Osteoblast (primary cell): ENCODE measurements at places on chromosomes 5 and 9.

DNA sequence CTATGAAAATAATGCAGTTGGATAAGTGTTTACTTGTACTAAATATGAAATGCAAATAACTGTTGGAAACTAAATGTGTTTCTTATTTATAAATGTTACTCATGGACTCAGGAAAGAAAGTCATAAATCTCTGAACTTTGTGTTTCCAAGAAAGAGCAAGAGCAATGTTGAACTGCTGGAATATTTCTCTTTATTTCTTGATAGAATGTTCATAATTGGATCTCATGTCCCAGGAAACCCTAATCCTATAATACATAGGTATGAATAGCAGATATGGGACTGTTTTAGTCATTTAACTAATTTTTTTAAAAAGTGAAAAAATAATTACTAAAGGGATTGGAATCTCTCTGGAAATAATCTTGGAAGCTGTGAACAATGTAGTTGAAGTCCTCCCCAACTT lies 245.0 kb upstream of the ACTBL2 start:
- no peak for DNase-seq

GRCh38 chr5:124844371-124844920 lies 98.0 kb upstream of the ZNF608 start:
- no peak for DNase-seq

DNA sequence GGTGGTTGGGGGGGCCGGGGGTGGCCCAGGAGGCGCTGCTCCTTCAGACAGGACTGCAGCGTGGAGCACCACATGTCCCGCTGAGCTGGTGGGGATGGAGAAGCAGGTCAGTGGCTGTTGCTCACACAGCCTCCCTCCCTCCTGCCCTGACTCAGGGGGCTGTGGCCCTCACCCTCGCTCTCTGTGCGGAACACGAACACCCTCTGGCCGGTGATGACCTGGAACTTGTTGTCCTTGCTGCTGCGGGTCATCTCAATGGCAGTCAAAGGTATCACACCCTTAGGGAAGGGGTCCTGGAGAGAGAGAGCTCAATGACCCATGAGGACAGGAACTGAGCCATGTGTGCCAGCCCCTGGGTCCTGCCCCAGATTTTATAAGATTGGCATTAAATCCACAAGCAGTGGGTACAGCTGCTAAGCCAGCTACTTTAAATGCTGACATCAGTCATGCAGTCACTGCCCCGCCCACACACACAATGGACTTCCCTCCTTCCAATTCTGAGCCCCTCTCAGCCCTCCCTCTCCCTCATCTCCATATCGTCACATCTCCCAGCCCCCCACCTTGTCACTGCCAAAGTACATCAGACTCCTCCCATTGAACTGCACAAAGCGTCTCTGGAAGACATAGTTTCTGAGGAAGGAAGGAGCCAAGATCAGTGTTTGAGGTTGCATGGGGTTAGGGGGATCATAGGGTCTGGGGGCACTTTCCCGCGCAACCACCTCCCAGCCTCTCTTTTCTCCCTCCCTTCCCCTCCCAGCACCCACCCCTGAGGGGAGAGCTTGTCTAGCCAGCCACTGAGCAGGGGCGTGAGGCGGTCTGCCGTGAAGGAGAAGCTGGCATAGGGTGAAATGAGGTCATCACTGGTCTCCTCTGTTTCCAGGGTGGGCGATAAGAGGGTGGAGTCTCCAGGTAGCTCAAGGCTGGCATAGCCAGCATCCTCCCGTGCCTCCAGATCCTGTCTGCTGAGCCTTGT lies 8.9 kb downstream of the ARAP3 start:
- DNase-seq: peak; percentile 49

DNA sequence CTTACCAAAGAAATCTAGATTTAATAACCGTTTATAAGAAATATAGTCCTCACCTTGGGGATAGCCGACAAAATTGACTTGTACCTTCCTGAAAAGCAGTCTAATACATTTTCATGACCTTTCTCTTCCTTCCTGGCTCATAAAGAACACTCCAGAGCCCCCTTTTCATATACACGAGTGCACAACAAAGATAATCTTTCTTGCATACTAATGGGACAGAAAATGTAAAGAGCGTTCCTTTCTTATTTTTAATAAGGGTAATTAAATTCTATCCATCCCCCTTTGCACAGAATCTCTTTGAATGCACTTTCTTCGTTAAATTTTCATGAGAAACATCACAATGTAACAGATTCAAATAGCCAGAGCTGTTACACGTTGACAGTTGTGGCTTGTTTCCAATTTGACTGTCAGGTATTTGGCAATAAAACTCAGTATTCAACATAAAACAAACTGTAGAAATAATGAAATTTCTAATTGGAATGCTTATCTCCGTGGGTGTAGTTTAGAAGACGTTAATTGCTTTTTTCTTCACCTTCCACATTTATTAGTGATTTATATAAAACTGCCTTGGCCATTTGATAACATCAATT lies 732.3 kb upstream of the DMAC1 start:
- no peak for DNase-seq

DNA sequence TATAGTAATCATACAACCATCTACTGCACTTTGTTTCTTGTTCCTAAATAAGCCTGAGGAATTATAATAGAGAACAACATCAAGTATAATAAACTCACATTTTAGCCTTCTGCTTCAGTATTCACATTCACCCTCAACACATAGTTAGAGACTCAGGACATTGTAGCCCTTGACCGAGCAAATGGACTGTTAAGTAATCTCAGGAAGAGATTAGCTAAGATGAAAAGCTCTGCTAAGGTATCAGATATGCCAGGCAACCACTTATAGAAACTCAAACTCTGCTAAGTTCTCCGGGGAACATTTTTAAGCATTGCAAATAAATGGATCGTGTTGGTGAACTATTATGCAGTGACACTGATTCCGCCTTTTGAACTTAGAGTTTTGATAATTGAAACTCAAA lies 252.0 kb downstream of the DTWD2 start:
- DNase-seq: peak; percentile 18

GRCh38 chr9:126069400-126069955 lies 257.2 kb upstream of the MVB12B start:
- no peak for DNase-seq

DNA sequence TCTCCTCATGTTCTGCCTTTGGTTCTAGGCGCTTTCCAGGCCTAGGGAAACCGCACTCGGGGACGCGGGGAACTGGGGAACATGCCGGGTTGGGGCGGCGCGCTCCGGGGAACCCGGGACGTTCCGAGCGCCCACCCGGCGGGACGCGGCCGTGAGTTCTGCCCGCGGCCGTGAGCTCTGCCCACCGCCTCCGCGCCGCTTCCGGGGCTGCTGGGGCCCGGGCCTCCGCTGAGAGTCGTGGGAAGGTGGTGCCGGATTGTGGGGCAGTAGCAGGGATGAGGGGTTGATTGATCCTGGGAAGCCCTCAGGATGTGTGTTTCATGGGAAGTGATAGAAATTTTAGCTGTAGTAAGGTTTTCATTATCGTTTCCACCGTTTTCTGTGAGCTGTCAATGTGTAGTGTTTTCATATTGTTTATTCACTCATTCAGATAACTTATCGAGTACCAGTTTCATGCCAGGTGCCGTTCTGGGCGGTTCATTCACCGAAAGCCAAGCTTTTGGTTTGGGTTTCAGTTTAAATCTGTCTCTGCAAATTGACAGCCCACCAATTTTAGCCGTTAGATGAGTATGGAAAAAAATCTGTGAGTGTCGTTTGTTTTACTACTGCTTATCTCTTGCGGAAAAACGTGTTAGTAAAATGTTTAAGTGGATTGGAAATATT lies 657 bp downstream of the MTRR start:
- DNase-seq: peak; percentile 62

GRCh38 chr9:4086119-4087090 lies 213.5 kb downstream of the GLIS3 start:
- peak; percentile 80 for DNase-seq

DNA sequence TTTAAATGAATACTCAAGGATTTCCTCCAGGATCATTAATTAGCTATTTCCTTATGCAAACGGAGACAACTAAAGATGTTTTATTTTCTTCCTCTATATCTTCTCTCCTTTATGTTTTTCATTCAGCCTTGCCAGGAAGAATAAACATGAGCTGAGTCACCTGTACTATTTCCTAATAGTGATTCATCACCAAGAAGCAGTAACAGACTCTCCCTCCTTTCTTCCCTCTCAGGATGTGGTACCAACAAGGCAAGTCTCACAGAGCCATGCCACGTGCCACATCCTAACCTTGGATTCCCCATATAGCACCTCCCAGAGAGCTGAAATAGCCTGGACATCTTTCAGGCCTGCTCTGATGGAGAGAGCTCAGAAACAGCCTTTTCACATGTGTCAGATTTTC lies 758.6 kb upstream of the DMAC1 start:
- DNase-seq: no peak

GRCh38 chr5:127660047-127660733 lies 11.3 kb downstream of the CTXN3 start:
- DNase-seq: no peak

- peak; percentile 80 for DNase-seq
Measured at GRCh38 chr5:109411627-109412026, 1.9 kb upstream of the PJA2 start.

GRCh38 chr9:131875828-131876485 lies 136.1 kb upstream of the RAPGEF1 start:
- DNase-seq: peak; percentile 96

- DNase-seq: peak; percentile 68
Measured at GRCh38 chr9:124764774-124765438, 6.2 kb downstream of the NR6A1 start.

DNA sequence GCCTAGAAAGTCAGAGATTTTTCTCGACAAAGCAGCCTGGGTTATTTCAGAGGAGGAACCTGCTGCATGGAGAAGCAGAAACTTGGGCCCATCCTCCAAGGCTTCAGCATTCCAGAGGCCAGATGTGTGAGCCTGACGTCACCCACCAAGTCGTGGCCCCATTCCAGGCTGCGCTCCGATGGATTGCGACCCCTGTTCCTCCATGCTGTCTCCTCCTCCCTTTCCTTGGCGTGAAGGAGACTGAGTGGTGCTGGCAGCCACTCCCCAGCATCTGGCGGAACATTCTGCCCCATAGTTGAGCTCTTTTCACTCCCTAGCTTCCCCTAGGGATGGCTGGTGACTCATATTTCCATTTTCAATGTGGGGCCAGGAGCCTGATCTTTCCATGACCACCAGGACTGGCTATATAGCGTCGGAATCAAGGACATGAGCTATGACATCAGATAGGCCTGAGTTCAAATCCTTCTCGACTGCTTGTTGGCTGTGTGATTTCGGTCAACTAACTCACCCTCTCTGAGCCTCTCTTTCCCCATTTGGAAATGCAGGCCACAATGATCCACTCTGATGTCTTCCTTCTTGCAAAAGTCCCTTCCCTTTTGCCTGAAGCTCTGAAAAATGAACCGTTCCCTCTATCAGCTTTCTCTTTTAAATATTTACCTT lies 24.5 kb upstream of the DUSP1 start:
- peak; percentile 94 for DNase-seq

- no peak for DNase-seq
Measured at GRCh38 chr5:132505641-132506040, 15.1 kb upstream of the IRF1 start.
